ENCODE measurements at places on chromosomes 2 and 18.

GRCh38 chr2:212609479-212609878 is 70.9 kb upstream of the ERBB4 start:
- no peak for DNase-seq

- no peak for DNase-seq
Observed at GRCh38 chr18:72056171-72056570, 488.0 kb downstream of the CBLN2 start.

GRCh38 chr2:226524381-226524843 is 275.2 kb downstream of the IRS1 start:
- no peak for DNase-seq

DNA sequence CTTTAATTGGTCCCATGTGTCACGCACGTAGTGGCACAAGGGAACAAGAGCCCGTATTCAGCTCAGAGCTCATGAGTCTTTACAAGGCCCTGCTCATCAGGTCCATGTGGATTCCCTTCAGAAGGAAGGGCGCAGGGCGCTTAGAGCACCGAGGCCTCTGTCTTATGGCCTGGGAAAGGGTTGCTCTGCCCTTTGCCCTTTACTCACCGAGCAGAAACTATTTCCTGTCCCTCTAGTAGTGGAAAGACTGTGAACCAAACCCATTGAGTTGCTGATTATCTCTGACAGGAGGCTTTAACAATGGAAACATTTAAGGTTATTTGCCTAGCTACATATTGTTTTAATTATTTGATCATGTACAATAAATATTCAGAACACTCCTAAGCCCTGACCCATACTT is 102.0 kb upstream of the ACAA2 start:
- DNase-seq = no peak

- no peak for DNase-seq
Observed at GRCh38 chr18:61245276-61245675, 88.0 kb upstream of the CDH20 start.

GRCh38 chr2:88608184-88608583 is 19.1 kb downstream of the EIF2AK3 start:
- no peak for DNase-seq

DNA sequence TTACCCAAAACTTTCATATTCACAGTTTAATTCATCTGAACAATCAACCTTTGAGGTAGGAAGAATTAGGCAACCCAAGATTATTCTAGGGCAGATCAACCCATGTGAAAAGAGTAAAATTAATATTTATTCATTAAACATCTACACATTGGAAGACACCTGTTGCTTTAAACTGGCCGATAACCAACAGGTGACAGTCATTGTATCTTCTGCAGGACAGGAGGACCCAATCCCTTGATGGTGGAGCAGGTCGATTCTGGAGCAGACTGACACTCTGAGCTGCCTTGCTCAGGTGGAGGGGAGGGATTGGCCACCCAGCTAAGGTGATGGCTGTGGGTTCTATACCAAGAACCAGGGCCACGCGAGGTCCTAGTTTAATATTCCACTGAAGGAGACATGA is 230.3 kb downstream of the OSR1 start:
- no peak for DNase-seq

DNA sequence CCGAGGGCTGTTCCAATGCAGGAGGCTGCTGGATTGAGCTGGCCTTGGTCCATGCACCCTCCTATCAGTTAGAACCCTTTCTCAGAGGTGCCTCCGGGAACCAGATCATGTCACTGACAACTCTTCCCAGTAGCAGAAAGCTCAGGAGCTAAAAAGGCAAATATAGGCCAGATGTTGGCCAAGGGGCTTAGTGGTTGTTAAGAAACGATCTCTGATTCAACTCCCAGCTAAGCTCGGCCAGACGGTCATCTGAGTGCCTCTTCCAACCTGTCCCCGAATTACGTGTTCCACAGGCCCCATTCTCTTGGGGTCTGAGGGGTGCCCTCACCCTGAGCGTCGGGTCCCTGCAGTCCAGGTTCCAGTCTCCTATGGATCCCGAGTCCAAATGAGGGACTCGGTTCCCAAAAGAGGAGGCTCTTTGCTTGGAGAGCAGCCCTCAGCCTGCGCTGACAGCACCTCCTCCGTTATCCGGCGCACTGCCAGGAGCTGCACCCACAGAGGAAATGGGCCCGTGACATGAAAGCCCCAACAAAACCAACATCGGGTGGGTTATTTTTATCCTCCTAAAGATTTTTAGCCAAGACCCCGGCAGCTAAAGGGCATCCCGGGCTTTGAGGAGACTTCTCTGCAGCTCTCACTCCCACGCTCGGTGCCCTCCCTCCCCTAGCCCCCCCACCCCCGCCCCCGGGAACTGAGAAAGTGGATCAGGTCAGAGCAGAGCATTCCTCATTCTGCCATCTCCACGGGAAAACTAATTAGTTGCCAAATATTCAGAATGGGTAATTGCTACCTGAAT is 106.6 kb upstream of the ID2 start:
- no peak for DNase-seq
